Stimulated activated CD4-positive, alpha-beta T cell treated with anti-CD3 and anti-CD28 coated beads, Interleukin-4, amount 100 ng/mL, for 4 hours (primary cell): ENCODE measurements at places on chromosomes 7 and 10.

DNA sequence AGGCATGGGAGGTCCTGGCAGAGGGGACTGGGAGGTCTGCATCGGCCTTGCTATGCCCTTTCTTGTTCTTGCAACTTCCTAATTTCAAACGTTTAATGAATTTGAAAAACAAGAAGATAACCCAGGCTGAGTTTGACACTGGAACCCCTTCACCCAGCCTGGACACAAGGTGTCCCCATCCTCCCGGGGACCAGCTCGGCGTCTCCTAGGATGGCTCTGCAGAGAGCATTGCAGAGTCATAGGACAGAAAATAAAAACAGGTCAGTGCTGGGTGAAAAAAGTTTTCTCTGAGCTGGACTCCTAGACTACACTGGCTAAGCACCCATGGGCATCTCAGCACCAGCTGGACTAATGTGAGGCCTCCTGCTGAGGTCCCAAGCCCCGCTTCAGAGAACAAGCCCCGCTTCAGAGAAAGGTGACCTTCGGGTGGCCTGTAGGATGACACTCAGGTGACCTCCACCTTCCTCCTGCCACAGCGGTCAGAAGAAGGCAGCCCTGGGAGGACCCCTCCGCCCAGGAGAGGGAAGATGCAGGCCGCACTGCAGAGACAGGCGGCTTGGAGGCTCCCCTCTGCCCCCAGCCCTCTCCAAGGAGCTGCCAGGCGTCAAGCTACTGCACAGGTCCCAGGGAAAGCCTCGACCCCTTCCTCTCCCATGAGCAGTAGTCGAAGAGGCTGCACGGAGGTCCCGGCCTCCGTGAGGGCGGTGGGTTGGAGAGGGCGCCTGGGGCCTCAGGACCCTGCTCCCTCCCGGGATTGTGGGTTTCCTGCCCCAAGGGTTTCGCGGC, 9.3 kb upstream of the UNCX start:
- DNase-seq, result no peak

GRCh38 chr10:60809157-60809556, 30.9 kb downstream of the CDK1 start:
- no peak for DNase-seq

DNA sequence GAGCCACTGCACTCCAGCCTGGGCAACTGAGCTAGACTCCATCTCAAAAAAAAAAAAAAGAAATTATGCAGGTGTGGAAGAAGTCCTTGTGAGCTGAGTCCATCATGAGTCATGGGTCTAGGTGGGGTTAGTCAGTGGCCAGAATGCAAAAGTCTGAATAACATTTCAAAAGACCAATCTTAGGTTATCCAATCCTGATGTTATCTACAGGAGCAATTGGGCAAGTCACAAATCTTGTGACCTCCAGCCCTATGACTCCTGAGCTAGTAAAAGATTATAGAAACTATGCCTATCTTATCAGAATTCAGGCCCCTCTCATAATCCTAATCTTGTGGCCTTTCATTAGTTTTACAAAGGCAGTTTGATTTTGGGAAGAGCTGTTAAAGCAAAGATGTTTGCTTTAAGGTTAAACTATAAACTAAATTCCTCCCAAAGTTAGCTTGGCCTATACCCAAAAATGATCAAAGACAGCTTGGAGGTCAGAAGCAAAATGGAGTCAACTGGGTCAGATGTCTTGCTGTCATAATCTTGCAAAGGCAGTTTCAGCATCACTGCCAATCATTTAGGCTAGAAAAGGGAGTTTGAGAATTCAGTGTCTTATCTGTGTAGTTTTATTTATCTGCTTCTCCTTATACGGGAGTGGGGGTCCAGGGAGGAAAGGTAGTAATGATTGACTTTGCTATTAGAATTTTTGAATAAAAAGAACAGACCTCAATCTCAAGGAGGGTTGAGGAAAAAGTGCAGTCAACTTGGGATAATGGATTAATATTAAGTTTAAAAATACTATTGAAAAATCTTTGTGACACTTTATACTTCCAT, 71.2 kb upstream of the TRIM24 start:
- DNase-seq, result no peak

GRCh38 chr10:77687621-77688020, 50.0 kb upstream of the KCNMA1 start:
- no peak for DNase-seq

DNA sequence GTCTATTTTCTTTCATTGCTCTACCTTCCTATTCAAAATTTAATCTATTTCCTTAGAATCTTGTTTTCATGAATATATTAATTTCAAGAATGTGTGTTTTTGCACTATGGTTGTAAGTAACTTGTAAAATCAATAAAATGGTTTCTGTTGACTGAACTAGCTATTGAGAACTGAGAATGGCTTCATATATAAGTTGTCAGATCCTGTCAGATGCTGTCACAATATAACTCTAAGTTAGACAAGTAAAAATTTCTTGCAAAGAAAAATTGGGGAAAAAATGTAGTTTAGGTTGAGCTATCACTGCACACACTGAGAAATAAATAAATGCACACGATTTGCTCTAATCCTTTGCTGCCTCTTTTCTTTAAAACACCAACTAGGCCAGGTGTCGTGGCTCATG, 89.8 kb downstream of the RAB11FIP2 start:
- no peak for DNase-seq

GRCh38 chr10:89080660-89081059, 90.1 kb downstream of the FAS start:
- no peak for DNase-seq

DNA sequence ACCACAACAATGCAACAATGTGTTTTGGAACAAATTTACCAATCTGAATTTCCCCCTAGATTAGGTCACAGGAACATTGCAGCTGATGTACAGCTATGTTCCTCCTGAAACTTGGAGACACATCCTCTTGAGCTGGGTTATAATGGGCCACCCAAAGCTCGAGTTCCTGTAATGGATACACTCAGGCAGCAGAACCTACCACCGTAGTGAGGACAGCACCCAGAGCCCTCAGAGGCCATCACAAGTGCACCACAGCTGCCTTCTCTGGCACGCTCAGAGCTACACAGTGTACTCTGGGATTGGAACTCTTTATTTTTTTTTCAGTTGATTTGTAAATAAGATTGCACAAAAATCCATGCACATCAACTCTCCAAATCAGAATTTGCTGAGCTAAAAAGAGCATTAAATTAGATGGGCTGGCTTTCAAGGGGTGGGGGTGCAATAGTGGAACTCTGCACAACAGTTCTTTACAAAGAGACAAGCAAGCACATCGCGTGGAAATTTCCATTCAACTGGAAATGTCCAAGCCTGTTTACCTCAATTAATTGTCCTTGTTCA, 56.7 kb downstream of the EGFR start:
- DNase-seq, result no peak

- no peak for DNase-seq
Measured at GRCh38 chr7:22485189-22485588, 14.8 kb downstream of the STEAP1B start.

DNA sequence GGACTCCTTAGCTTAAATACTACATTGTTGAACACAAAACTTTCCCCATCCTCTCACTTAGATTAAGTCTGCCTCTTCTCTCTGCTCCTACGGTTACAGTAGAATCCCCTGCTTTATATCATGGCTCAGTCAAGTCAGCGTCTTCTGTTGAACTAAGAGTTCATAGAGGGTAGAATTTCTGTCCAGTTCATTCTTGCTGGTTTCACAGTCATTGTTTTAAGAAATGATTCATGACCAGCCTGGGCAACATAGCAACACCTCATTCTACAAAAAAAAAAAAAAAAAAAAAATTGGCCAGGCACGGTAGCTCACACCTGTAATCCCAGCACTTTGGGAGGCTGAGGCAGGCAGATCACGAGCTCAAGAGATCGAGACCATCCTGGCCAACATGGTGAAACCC, 3.7 kb upstream of the ZFYVE27 start:
- no peak for DNase-seq

DNA sequence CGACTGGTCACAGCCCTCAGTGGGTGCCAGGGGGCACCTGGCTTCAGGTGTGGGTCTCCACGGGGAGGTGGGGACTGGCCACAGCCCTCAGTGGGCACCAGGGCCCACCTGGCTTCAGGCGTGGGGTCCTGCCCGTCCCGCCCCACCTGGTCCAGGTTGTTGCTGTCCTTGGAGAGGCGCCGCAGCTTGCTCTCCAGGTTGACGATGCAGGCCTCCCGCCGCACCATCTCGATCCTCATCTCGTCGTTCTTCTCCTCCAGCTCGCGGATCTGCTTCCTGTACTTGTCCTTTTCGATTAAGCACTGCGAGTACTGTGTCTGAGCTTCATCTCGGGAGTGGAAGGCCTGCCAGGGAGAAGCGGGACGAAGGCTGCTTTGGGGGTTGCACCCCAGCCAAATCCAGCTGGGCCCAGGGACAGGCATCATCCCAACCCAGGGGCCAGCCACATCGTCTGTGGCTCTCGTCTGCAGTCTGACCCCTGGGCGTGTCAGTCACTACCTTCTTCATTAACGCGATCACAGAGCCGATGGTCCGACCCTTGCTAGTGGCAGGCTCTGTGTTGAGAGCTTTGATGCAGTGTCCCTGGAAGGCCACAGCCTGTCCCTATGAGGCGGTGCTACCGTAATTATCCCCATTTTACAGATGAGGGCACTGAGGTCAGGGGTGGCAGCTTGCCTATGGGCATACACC, 92.9 kb upstream of the GNA12 start:
- DNase-seq, result no peak

GRCh38 chr7:150876817-150877526, 24.7 kb downstream of the AOC1 start:
- peak; percentile 46 for DNase-seq

DNA sequence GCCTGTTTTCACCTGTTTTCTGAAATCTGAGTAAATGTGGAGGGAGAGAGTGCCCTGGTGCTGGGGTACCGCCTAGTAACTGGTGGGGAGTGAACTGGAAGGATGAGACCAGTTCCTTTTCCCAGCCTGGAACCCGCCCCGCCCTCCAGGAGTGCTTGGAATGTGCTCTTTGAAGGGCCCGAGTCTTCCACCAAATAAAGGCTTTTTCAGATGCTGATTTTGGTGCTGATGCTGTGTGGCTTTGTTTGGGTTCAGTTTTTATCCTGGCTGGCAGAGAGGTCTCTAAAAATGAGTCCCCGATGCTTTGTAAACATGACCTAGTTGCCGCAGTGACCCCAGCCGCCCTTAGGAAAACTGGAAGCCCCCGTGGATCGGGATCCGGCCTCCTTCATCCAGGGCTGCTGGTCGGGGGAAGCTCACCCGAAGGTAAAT, 25.9 kb downstream of the FOXK1 start:
- no peak for DNase-seq

DNA sequence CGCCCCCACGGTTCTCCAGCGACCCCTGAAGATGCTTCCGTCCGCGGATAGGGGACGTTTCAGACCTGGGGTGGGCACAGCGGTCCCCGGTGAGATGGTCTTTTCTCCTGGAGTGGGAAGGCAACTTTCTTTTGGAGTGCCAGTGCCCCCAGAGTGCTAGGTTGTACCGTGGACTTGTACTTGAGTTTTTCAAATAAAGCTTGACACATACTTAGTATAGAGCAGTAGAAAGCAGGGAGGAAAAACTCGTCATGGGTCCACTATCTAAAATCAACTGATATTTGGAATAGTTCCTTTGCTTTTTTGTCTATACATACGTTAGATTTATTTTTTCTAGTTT, 28.4 kb downstream of the RBM20 start:
- no peak for DNase-seq

DNA sequence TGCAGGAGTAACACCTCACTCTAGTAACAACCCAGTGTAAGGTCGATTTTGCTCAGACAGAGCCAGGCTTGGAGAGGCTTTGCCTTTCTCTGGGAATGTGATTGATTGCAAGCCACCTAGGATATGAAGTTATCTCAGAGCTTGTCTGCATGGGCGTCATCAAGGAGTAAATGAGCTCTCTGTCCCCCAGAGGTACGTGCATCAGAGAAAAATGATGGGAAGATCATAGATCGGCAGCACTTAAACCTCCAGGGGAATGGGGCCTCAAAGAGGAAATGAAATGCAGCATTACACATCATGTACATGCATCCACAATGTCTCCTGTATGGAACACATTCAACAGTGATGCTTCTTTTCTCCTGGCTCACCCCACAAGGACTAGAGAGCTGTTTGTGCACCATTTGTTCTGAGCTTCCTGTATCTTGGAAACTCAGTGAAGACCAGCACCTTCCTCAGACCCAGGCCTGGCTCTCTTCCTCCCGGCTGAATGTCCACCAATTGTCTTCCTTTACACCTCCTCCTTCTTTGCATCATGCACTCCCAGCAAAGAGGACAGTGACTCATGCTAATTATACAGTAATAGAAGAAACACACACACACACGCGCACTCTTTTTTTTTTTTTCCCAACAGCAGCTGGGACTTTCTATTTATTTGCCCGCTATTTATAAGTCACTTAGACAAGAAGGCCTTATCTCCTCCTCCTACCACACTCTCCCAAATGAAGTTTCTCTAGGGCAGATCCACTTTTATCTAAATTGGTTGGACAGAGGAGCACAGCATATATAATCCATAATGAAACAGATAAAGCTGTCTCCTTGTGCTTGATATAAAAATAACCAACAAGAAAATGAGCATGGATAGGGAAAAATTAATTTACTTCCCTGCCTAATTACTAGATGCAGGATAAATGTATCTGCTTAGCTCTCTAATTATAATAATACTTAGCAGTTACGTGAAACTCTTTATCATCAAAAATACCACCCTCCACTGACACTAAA, 990.7 kb downstream of the CCSER2 start:
- no peak for DNase-seq

DNA sequence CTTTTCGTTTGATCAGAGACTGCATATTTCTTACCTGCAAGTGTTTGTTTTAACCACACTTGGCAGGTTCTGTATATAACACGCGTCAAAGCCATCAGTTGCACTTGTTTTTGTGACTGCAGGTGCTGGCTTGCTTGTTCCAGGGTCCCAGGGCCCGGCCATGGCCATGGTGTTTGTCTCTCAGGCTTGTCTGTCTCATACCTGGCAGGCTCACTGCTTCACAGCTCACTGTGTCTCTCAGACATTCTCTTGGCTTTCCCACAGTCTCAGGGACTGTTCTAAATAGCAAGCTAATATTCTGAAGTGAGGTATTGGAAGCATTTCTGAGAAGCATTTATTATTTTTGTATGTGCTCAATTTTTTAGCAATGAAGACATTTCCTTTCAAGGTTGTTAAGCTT, 46.9 kb downstream of the GPR141 start:
- no peak for DNase-seq

- DNase-seq, result no peak
Measured at GRCh38 chr10:96833220-96834001, 1.3 kb downstream of the LCOR start.

DNA sequence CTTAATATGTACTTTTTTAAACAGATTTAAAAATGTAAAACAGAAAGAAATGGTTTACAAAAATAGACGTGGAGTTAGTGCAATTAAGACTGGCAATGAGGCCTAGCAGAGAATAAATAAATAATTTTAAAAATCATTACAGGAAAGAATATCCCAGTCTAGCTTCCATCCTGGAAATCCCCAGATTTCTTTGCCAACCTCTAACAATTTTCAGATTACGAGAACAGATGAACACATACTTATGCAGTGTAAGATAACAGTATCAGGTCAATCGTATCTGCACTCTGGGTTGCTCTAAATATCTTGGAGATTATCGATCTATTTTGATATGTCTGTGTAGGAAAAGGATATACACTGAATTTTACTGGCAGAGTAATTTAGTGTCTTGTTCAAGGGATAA, 210.5 kb downstream of the SEMA3A start:
- no peak for DNase-seq
